Small intestine (tissue), 16 donors: ENCODE measurements at places on chromosomes 4 and X. TPM values are rescaled to one million over a fixed set of nuclear protein-coding genes. Genes with fewer than 3 reads are reported as not detected.

- DNase-seq: no peak
Observed at GRCh38 chrX:3176439-3176820, 135.2 kb downstream of the ARSF start.

GRCh38 chrX:16750136-16750535 is 30.7 kb downstream of the SYAP1 start:
- no peak for DNase-seq

GRCh38 chr4:149933883-149934282 is 118.2 kb upstream of the IQCM start:
- no peak for DNase-seq

The MAGEA2B gene
- not detected for polyA plus RNA-seq

The TCEAL7 gene
- polyA plus RNA-seq: not detected

The MAGEA8 gene
- 0.10 TPM for polyA plus RNA-seq

- peak; percentile 78 for DNase-seq
Observed at GRCh38 chrX:68894513-68895340, 65.9 kb downstream of the EFNB1 start.

DNA sequence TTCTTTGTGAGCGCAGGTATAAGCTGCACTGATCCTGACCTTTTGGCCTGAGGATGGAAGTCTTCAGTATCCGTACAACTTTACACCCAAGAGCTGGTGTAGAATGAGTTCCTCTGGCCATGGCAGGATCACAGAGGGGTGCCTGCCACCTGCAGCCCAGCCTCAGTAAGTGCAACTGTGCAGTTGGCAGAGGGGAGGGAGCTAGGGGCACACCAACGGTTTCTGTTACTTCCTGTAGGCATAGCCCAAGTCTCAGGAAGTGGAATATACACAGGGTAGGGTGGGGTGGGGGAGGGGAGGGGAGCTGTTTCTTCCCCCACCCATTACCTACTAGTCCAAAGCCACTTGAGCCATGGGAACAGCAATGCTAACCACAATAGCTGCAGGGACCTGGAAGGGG is 85.4 kb upstream of the GBA3 start:
- DNase-seq: peak; percentile 55

GRCh38 chr4:173019664-173020063 is 148.9 kb upstream of the GALNT7 start:
- DNase-seq: no peak

- no peak for DNase-seq
Observed at GRCh38 chr4:176794151-176794550, 1.4 kb upstream of the VEGFC start.

- DNase-seq: no peak
Observed at GRCh38 chrX:10747975-10748374, 127.6 kb upstream of the MID1 start.

The FAT4 gene
- not detected for polyA plus RNA-seq

The ACOX3 gene
- 15.2 TPM for polyA plus RNA-seq

GRCh38 chr4:88698519-88698918 is 890 bp upstream of the NAP1L5 start:
- DNase-seq: no peak

GRCh38 chr4:10079256-10079655 is 37.3 kb downstream of the WDR1 start:
- no peak for DNase-seq

DNA sequence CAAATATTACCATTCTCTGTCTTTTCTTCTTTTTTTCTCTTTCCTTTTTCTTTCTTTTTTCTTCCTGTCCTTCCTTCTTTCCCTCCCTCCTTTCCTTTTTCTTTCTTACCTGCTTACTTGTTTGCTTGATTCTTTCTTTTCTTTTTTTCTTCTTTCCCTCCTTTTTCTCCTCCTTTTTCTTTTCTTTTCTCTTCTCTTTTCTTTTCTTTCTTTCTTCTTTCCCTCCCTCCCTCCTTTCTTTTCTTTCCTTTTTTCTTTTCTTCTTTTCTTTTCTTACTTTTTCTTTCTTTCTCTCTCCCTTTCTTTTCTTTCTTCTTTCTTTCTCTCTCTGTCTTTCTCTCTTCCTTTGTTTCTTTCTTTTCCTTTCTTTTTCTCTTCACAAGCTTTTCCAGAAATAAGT is 697.4 kb upstream of the ADGRL3 start:
- DNase-seq: no peak

- DNase-seq: no peak
Observed at GRCh38 chr4:38153387-38153760, 193.2 kb downstream of the PTTG2 start.
